ENCODE measurements at places on chromosomes 7 and 10. TPM values are rescaled to one million over a fixed set of nuclear protein-coding genes. Genes with fewer than 3 reads are reported as not detected.
A peak's percentile ranks its signal among the peaks of the same experiment; 100 is the strongest.

- no peak for DNase-seq
Observed at GRCh38 chr7:17183630-17184328, 114.7 kb upstream of the AHR start.

- DNase-seq: no peak
Observed at GRCh38 chr7:76053461-76053860, 5.6 kb downstream of the MDH2 start.

DNA sequence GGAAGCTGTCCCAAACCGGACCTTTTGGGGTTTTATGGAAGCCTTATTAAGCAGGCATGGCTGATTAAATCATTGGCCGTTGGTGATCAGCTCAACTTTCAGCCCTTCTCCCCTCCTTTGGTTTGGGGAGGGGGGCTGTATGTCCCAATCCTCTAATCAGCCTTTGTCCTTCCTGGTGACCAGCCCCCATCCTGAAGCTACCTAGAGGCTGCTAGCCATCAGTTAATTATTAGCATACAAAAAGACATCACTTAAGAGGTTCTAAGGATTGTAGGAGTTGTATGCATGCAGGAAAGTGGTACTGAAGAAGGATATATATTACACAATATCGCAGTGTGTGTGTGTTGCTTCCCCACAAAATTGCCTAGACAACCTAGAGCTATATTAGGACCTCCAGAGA lies 553.3 kb upstream of the FZD8 start:
- DNase-seq: no peak

GRCh38 chr7:16754856-16755317 lies 1.3 kb downstream of the TSPAN13 start:
- no peak for DNase-seq

DNA sequence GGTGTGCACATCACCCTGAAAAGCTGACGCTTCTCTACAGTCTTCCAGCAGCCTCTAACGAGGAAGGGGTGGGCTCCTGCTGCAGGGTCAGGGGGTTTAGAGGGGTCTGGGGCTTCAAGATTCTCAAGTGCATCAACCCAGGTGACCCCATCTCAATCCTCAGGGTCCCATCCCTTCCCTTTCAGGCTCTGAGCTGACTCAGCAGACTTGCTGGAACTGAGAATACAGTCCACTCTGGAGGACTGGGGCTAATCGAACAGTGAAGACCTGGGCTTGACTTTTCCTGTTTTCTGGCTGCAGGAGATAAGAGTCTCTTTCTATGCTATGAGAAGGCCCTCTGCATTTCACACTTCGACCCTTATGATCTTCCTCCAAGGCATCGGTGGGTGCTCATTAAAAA lies 22.3 kb upstream of the NPTX2 start:
- no peak for DNase-seq

GRCh38 chr7:36119005-36119706 lies 33.9 kb upstream of the EEPD1 start:
- DNase-seq: no peak

GRCh38 chr10:48655411-48656240 lies 29.0 kb upstream of the WDFY4 start:
- no peak for DNase-seq

DNA sequence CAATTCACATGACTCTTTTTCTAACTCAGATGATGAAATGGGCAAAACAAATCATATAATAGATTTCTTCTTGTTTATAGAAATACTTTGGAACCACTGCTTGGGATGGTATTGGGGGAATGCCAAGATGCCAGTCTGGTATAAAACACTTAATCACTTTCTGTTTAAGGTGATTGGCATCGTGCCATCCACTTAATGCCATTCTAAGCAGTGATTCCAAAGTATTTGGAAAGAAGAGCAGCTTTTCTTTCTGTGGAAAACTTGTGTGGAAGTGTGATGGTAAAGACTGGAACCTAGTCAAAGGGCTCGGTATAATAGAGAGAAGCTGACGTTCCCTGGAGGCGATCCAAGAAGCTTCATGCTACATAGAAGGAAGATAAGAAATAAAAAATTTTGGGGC lies 120.6 kb downstream of the TMEM26 start:
- DNase-seq: no peak

DNA sequence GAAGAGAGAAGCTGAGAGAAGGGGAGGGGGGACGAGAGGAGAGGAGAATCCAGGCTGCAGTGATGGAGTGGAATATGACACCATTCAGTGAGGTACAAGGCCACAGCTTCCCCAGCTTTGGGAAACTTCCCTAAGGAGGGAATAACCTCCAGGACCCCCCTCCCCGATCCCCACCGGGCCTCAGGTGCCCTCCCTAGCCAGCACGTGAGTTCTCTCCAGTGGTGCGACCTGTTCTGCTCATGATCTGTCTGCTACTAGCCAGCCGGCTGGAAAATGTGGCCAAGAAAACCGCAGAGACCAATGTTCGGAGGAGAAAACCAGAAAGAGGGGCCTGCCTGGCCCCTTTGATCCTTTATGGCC lies 39.9 kb upstream of the AGK start:
- no peak for DNase-seq

DNA sequence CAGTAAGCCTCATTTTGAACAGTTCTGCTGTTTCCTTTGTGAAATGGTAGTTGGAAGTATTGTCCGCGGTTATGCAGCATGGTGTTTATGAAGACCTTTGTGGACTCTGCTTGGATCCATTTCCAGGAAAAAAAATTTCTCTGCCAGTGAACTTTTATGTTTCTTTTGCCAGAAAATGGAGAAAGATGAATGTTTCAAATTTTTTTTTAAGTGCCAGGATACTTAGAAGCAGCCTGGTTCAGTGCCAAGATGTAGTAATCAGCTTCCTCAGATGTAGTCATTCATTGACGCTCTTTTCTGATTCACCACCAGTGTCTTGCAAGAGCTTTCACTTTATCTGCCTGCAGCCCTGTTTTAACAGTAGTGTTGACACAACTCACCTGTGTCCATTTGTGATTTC lies 258.2 kb downstream of the SDK1 start:
- no peak for DNase-seq

GRCh38 chr10:19263262-19263661 lies 214.7 kb downstream of the MALRD1 start:
- DNase-seq: no peak

- no peak for DNase-seq
Observed at GRCh38 chr10:61635932-61636331, 26.8 kb upstream of the CABCOCO1 start.

- no peak for DNase-seq
Observed at GRCh38 chr10:2329082-2329481, 591.8 kb upstream of the ADARB2 start.

GRCh38 chr10:116272440-116273283 lies at the start of gene GFRA1:
Gene GFRA1 (minus strand): TSS chr10:116273206. CDS start chr10:116272029, 1,177 bp downstream.
- no peak for DNase-seq

DNA sequence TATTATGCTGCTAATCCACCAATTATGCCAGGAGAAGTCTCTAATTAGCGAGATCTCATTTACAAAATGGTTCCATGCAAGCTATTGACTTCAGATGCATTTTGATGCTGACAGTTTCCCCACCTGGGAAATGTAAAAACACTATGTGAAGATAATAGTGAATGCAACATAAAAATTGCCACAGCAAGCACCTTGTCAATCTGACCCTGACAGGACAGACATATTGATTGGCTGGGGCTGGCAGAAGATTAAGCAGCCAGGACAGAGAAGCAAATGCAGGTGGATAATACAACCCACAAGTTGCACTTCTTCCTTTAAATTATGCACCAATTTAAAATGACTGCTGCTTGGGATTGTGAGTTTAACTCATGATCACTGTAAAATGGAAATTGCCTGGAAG lies 642.8 kb upstream of the POT1 start:
- no peak for DNase-seq

DNA sequence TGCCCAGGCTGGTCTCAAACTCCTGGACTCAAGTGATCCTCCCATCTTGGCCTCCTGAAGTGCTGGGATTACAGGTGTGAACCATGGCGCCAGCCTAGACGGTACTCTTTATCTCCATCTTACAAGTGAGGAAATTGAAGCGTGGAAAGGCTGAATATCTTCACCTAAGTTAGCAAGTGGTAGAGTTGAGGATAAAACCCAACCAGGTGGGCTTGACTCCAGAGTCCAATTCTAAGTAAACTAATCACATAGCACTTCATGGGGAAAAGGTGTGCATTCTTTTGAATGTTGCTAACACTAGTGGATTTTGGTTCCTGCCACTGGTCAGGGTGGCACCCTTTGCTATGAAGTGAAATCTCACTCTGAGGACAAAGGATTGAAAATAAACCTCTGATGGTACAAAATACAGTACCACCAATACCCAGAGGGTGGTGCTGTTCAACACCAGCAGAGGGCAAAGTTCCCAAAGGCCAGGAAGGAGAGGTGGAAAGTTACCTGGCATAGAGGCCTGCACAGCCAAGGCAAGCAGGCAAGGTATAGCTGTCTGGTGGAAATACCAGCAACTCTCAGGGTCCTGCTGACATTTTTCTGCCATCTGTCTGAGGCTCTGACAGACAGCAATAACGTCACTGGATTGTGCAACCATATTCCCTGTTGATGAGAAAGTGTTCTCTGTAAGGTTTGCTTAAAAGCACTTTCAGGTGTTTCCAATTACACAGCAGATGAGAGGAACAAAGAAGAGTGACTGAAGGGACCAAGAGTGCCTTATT lies 17.6 kb downstream of the ZDHHC16 start:
- DNase-seq: no peak

DNA sequence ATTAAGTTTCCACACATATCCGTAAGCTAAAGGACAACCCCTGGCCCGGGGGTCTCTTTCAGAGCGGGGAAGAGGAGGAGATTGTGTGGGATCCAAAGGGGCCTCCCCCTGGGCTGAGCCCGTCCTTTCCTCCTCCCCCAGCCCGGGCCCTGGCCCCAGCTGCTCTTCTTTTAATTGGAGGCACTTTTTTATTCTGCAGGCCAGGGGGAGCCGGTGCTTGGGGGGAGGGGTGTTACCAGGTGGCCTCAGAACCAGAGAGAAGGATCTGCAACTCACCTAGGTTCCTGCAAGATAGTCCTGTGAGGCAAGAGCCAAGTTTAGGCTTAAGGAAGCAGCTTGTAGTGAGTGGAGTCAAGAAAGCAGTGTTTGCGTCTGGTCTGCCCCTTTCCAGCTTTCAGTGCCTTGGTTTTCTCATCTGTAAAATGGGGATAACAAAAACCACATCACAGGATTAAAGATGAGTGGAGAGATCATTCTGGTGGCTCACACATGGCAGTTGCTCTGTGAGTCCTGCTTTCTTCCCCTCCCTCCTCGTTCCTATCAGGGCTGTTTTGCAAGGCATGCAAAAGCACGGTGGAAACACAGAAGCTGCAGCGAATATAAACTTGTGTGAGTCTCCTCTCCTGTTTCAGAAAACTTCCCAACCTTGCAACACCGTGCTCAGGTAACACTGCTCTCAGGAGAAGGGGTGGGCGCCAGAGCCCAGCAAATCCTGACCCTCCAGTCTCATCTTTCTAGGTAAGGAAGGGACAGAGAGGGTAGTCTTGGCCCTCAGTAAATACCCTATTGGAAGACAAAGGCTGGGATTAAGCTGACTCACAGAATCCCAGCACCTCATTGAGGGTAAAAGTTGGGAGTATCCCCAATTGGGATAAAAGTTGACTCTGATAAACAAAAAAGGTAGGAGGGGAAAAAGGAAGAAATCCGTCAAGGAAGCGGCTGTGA lies 4.1 kb upstream of the TLX1 start:
- DNase-seq: no peak

DNA sequence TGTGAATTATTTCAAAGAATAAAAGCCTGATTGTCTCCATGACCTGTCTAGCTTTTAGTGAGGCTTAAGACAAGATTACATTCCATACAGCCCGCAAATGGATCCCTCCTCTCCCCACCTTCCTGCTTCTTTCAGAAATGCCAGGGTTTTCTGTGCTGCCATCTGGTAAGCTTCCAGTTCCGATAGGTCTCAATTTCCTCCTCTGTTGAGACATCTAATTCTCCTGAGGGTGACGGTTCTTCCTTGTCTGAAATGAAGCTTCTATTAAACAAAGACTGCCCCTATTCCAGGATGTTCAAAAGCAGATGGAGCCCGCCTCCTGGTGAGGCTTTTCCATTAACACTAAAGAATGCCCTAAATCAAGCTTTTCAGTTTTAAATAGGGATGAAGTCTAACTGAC lies 295.6 kb downstream of the PTPRN2 start:
- no peak for DNase-seq

DNA sequence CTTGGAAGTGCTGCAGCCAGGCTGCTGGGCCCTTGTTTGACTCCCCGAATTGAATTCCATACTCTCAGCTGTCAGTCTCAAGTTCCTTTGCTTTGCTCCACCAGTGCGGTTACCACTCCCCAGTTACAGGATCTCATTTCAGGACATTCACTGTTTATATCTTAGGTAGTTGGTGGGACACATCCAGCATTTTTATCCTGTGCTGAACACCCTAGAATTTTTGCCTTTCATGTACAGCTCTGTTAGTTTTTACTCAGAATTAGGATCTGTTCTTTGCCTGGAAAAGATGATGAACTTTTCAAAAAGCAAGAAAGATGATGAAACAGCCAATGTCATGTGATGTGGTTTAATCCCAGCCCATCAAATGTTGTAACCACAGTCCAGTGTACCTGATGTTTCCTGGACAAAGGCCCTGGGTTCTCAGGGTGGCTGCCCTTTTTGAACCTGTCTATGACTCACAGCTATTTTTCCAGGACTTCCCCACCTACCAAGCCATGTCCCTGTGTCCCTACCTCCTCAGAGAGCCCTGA lies 149.7 kb downstream of the NOC3L start:
- DNase-seq: peak; percentile 67

GRCh38 chr7:74138334-74138867 lies 35.8 kb upstream of the EIF4H start:
- DNase-seq: no peak

- no peak for DNase-seq
Observed at GRCh38 chr10:124388476-124388822, 30.3 kb downstream of the OAT start.

- peak; percentile 74 for DNase-seq
Observed at GRCh38 chr10:94320285-94320914, 42.3 kb downstream of the NOC3L start.

GRCh38 chr10:126438407-126438783 lies 50.1 kb upstream of the ADAM12 start:
- no peak for DNase-seq

C1QL3 gene
- total RNA-seq: not detected

SPDYE2 gene
- total RNA-seq: not detected

PYROXD2 gene
- total RNA-seq: 1.8 TPM

GNA12 gene
- total RNA-seq: 38.8 TPM

CABCOCO1 gene
- not detected for total RNA-seq

NUTM2E gene
- total RNA-seq: not detected

LRRC4 gene
- 2.9 TPM for total RNA-seq

ADAM22 gene
- 3.9 TPM for total RNA-seq

NAT16 gene
- not detected for total RNA-seq

DAGLB gene
- 9.4 TPM for total RNA-seq

CCDC146 gene
- total RNA-seq: 12.7 TPM

CYP3A5 gene
- total RNA-seq: 1.2 TPM

MAD1L1 gene
- total RNA-seq: 13.3 TPM

ASIC3 gene
- total RNA-seq: 1.2 TPM

HYAL4 gene
- total RNA-seq: 0.28 TPM

ARPC1B gene
- total RNA-seq: 115 TPM

EN2 gene
- not detected for total RNA-seq

TMEM139 gene
- 7.8 TPM for total RNA-seq

WNT2 gene
- 6.5 TPM for total RNA-seq

GARS1 gene
- 35.5 TPM for total RNA-seq

FAM25C gene
- not detected for total RNA-seq

Data from right atrium auricular region (tissue), 2 donors.